Activated CD4-positive, alpha-beta T cell treated with anti-CD3 and anti-CD28 coated beads for 4 hours (primary cell): ENCODE measurements at places on chromosomes 3 and 15.

DNA sequence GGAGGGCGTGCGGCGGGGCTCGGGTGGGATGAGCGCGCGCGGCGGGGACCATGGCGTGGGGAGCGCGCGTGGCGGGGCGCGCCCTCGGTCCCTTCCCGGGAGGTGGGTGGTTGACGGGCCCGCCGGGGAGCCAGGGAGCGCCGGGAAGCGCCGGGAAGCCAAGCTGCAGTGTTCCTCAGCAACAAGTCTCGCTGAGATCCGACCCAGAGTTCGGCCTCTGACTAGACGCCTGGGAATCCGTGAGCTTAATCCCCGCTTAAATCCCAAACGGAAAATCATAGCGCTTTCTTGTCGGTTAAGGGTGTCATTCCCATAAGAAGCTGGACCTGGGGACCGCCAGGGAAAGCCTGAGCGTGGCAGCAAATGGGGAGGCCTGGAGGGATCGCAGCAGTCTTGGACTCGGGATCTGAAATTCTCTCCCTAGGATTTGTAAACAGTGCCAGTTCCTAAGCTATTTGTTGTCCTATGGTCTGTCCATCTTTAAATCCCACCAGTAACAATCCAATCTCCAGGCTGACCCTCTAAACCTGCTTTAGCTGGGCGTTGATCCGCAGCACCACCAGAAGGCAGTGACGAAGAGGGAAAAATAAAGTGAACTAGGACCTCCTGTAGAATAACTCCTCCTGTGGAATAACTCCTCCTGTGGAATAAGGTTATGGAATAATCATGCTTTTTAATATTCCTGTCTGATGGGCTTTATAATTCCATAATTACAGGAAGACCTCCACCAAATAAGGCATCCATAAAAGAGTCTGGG, 570 bp upstream of the NEDD4 start:
- no peak for DNase-seq

- DNase-seq, result no peak
Measured at GRCh38 chr3:109241459-109242186, 74.7 kb downstream of the DPPA2 start.

GRCh38 chr3:9214599-9214998, 34.8 kb downstream of the SRGAP3 start:
- DNase-seq, result no peak

- no peak for DNase-seq
Measured at GRCh38 chr3:193660698-193661411, 67.8 kb downstream of the OPA1 start.

DNA sequence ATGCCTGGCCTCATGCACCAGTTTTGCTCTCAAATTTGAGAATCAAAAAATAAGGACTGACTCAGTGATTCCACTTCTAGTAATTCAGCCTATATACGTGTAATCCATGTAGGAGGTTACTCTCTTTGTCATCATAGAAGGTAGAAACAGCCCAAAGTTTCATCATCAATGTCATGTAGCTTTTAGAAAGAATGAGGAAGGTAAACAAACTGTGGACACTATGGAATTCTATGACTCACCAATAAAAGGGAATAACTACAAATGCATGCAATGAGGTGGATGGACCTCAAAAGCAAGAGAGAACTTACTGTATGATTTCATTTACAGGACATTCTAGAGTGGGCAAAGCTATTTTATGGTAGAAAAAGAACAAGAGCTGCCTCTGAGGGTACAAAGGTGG, 93.2 kb upstream of the LRIG1 start:
- DNase-seq, result no peak

- DNase-seq, result no peak
Measured at GRCh38 chr15:62115847-62116246, 49.1 kb downstream of the C2CD4A start.

- DNase-seq, result peak; percentile 45
Measured at GRCh38 chr15:70466895-70467529, 296.3 kb downstream of the UACA start.

GRCh38 chr15:63025460-63025859, 17.1 kb upstream of the TPM1 start:
- DNase-seq, result no peak

- DNase-seq, result no peak
Measured at GRCh38 chr15:92071045-92071634, 217.6 kb downstream of the SLCO3A1 start.

GRCh38 chr3:140152851-140153639, 218.1 kb downstream of the CLSTN2 start:
- DNase-seq, result no peak

DNA sequence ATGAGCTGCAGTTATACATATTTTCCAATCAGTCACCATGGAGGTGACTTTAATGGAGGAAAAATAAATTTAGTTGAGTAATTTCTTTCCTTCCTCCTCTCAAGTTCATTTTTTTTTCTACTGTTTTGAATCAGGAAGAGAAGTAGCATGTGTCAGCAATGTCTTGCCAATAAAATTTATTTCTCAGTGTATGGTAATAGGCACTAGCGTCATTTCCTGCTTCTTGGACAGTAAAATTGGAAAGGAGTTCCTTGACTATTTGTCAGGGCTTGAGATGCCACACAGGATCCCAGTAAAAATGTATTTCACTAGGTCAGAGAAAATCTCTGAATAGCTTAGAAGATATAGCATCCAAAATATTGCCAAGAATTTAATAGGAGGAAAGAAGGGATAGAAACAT, 605.9 kb downstream of the ROBO1 start:
- no peak for DNase-seq

DNA sequence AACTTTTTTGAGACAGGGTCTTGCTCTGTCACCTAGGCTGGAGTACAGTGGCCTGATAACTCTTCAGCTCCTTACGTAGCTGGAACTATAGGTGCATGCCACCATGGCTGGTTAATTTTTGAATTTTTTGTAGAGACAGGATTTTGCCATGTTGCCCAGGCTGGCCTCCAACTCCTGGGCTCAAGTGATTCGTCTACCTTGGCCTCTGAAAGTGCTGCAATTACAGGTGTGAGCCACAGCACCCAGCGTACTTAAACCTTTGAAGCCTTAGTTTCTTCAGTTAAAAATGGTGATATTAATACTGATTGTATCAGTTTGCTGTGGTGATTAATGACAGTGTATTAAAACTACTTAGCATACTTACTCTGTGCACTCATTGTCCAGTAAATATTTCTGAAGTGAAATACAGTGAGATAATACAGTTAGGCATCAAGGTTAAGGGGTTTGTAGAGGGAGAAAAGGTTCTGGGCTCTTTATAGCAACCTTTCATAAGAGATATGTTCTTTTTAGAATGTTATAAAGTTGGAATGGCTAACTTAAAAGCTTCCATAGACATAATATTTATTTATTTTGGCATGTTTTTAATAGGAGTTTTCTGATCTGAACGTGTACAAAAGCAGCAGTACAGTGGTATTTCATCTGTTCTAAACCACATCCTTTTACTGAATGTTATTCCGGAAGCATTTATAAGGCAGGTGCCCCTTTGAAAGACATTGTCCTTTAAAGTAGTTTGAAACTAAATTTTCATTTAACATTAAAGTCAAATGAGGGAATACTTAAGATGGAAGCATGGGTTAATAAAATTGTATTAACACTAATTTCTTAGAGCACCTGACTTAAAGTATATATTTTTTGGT, 23.6 kb downstream of the NCK1 start:
- no peak for DNase-seq

DNA sequence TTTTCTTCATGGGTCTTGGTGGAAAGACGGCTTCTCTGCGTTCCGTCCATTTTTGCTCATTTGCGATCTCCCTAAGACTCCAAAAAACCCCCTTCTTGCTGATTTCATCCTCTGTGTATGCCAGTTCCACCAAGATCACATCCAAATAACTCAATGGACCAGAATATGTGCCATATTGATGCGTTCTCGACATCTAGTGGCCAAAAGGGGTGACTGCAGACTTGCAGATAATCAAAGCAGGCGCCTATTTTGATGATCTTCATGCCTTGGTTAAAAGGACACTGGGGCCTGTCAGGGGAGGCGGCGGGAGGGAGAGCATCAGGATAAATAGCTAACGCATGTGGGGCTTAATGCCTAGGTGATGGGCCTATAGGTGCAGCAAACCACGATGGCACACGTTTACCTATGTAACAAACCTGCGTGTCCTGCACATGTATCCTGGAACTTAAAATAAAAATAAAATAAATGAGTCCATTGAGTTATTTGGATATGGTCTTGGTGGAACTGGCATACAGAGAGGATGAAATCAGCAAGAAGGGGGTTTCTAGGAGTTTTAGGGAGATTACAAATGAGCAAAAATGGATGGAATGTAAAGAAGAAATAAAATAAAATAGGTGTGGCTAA, 104.2 kb upstream of the RAD18 start:
- DNase-seq, result no peak

DNA sequence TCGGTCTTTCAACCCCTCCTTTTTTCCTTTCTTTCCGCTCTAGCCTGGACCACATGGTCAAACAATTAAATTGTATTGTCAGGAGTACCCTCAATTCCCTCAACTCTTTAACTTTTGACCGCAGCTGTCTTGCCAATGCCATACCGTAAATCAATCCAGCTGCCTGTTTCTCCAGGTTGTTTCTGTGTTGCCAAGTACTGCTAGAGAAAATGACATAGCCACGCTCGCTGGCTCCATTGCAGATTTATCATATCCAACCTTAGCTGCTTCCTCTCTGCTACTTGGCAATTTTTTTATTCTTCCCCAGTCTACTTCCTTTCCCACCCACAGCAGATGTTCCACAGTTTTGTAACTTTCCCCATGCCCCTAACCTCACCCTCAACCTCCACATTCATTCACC, 60.0 kb downstream of the ZNF385D start:
- no peak for DNase-seq

DNA sequence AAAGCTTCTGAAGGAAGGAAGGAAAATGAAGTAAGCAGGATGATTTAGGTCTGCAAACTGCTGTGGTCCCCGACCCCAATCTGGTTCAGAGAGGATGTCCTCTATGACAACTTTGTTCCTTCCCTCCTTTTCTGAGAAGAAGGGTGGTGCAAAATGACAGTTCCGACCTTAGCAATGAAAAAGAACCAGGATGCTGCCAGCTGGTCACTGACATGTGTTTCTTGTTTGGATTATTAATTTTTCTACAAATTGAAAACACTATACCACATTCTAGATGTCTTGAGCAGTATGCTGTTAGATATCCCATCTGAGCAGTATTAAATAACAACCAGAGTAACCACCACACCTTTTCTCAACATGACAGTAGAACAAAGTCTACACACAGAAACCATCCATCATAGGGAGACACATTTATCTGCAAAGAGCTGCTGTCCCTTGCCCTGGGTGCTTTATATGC, 27.5 kb downstream of the CDCP1 start:
- no peak for DNase-seq

DNA sequence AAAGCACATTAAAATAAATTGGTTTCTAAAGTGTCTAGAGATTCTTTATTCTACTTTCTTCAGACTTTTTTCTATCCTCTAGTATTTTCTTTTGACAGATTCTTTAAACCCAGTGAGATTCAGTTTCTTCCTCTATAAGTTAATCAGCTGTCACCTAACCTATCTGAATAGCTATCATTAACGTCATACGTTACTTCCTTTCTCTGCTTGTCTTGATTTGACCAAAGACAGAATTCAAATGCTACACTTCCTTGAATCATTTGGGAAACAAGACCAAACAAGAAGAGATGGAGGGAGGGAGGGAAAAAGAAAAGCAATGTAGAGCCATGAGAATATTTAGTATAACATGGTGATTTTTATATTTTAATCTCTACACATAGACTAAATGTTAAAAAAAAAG, 235.2 kb downstream of the NAALADL2 start:
- DNase-seq, result no peak

DNA sequence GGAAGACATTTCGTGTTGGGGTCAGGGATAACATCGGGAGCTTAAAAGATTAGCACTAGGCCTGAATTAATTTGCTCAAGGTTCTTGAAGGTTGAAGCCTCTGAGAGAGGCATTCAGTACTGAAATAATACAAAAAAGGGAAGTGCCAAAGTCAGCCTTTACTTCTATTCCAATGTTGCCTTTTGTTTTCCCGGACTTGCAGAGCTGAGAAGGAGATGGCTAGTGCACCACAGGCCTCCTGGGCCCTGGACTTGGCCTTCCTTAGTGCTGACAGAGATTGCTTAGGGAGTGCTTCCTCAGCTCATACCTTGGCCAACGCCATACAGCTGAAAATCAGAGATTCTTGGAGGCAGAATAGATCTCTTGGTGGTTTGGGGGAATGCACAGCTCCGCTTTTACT, 333.6 kb upstream of the TBL1XR1 start:
- no peak for DNase-seq

DNA sequence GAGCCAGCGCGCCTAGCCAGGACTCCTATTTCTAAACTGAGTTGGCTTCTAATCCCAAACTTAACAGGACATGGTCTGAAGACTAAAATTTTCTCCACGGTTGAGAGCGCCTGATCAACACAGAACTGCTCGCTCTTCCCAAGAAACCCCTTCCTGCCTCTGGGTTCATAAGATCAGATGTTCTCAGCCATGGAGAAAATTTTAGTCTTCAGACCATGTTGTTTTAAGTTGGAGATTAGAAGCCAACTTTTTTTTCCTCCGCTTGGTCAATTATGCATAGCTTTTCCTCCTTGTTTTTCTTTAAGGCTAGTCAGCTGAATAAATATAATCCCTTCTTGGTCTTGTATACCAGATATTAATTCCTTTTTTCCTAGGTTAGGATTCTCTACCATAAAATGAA, 356.6 kb upstream of the ADAMTS9 start:
- DNase-seq, result no peak

DNA sequence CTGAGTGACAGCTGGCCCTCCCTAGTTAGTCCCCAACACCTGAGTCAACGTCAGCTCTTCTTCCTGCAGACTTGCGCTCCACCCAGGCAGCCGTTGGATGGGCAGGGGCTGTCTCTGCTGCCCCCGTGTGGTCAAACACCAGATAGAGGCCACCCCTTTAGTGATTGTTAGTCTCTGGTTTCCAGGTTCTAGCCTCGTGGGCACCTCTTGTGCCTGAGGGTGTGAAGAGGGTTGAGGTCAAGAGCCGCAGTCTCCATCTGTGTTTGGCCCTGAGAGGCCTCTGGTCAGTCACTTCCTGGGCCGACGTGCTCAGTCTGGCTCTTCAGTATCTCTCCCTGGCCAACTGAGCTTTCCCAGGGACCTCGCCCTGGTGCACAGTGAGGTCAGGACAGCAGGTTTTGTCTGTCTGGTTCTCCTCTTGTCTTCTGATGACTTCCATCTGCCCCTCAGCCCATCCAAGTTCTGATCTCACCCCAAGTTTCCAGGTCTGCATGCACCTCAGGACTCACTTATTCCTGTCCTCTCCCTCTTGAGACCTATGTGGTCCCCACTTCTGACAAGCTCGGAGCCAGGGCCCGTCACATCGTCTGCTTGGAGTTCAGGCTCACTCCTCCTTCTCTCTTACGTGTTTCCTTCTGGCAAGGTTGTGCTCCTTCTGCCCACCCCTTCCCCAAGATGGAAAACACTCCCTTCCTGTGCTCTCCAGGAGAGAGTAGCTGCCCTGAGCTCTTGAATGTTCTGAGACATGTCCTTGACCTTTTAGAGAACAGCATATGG, 20.9 kb downstream of the CD276 start:
- peak; percentile 64 for DNase-seq

- no peak for DNase-seq
Measured at GRCh38 chr3:85535517-85535916, 576.7 kb downstream of the CADM2 start.

DNA sequence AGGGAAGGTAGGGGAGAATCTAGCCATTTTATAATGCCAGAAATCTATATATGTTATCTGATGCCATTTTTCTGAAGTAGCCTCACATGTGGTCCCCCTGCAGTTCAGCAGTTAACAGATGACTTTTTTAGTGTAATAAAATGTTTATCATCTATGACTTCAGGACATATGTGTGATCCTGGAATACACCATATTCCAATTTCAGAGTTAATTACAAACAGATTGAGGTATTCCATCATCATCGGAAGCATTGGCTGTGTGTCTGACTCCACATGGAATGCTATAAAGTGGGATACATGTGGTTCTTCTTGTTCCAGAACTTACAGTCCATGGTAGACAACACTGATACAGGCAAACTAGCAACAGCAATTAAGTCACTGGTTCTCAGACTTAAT, 45.9 kb upstream of the LIMD1 start:
- no peak for DNase-seq
